Activated T-cell treated with anti-CD3 and anti-CD28 coated beads, Interleukin-2, amount 50 U/mL, for 24 hours (primary cell): ENCODE measurements at places on chromosomes 11 and 22.

- no peak for DNase-seq
Measured at GRCh38 chr11:116371146-116371545, 401.6 kb downstream of the BUD13 start.

GRCh38 chr11:30774496-30775232 lies 188.5 kb upstream of the MPPED2 start:
- DNase-seq = no peak

- DNase-seq = no peak
Measured at GRCh38 chr11:37967635-37968034, 1369.6 kb upstream of the RAG2 start.

GRCh38 chr22:35587447-35587870 lies 29.7 kb downstream of the MB start:
- no peak for DNase-seq

- no peak for DNase-seq
Measured at GRCh38 chr11:120869097-120869496, 154.8 kb upstream of the TBCEL start.

DNA sequence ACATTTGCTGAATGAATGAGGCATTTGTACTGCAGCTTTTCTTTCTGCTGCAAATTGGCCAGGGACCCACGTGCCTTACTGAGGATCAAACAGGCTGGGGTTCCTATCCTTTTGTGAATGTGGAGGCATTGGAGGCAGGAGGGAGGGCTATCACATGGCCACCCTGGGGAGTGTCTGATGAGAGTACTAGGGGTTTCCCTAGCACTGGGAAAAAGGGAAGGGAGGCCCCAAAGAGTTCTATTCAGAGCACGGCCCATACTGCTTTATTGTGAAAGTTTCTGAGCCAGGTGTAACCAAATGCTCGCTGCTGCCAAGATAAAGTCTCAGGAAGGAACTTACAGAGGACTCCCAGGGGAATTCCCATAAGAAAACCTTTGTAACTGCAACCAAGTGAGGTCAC lies 78.4 kb upstream of the ANO1 start:
- DNase-seq = no peak

GRCh38 chr22:28582806-28583205 lies 96.8 kb downstream of the TTC28 start:
- no peak for DNase-seq

DNA sequence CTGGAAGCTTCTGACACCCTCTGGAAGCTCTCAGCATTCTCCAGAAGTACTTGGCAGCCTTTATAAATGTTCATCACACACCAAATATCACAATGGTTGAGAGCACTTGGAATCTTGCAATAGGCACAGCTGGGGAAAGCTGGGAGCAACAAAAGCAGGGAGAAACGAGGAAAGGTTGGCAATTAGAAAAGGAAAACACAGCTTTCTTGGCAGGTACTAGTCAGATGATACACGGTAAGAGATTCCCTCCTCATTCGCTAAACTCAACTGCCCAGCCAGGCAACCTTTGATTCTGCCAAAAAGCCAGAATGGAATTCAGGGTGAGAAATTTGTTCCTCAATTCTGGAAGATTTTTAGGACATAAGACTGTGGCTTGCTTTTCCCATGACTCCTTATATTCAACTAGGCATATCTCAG lies 576.9 kb upstream of the ANO5 start:
- no peak for DNase-seq

- DNase-seq = peak; percentile 42
Measured at GRCh38 chr11:72519220-72519881, 85.0 kb upstream of the CLPB start.

DNA sequence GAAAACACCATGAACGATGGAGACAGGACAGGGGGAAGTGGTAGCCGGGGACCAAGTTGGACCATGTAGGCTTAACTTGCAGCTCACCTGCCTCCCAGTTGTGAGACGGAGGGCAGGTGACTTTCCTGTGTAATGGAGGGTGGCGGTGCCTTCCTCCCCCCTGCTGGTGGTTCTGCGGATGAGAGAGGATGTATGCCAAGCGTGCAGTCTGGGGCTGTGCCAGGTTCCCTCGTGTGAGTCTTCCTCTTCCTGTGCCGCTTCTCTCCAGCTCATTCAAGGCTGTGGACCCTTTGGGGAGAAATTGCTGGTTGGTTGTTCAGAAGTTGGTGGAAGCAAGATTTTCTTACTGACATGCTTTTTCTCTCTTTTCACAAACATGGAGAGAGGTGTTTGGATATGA lies 35.1 kb downstream of the MPPED1 start:
- DNase-seq = no peak

DNA sequence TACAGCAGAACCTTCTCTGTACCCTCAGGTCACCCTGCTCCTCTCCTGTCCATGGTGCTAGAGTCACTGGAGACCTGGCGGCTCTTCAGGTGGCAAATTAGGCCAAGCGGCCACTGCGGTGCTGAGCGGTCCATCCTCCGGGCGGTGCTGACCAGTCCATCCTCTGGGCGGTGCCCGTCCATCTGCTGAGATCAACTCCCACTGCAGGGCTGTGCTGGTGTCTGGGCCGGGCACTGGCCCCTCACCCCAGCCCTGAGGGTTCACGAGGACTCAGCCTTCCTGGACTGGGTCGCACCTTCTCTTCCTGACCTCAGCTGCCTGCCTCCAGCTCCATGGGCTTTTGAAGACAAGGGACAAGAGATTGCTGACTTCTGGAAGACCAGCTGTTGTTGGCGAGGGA lies 782.9 kb downstream of the BRD1 start:
- no peak for DNase-seq

GRCh38 chr11:114846416-114846791 lies 168.1 kb downstream of the NXPE2 start:
- no peak for DNase-seq

- DNase-seq = no peak
Measured at GRCh38 chr11:58999291-58999680, 60.0 kb downstream of the GLYATL1 start.

GRCh38 chr11:64457416-64458010 lies 98.6 kb downstream of the RPS6KA4 start:
- DNase-seq = no peak

GRCh38 chr11:121443688-121444275 lies 8.3 kb upstream of the SORL1 start:
- no peak for DNase-seq

DNA sequence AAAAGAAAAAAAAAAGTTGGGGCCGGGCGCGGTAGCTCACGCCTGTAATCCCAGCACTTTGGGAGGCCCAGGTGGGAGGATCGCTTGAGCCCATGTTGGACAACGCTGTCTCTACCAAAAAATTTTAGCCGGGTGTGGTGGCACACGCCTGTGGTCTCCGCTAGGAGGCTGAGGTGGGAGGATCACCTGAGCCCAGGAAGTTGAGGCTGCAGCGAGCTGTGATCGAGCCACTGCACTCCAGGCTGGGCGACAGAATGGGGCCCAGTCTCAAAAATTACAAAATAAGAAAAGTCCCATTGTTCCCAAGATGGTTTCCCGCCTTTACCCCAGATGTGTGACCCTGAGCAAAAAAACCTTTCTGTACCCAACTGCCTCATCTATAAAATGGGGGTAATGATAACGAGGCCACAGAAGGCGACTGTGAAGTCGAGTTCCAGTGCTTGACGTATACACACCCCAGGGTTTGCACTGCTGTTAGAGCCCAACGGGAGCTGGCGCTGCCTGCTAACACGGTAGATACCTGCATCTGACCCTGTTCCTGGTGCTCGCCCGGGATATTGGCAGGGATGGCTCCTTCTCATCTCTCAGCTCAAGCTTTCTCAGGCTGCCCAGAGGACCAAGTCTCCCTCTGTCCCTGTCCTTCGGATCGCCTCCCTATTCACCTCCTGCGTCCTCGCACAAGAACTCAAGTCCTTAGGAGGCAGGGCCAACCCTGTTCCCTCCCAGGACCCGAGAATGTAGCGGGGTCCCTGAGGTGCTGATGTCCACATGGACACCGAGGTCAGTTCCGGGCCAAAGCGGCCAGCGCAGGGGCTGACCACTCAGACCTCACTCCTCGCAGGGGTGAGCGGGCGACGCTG lies 1.1 kb upstream of the RPLP2 start:
- peak; percentile 54 for DNase-seq

DNA sequence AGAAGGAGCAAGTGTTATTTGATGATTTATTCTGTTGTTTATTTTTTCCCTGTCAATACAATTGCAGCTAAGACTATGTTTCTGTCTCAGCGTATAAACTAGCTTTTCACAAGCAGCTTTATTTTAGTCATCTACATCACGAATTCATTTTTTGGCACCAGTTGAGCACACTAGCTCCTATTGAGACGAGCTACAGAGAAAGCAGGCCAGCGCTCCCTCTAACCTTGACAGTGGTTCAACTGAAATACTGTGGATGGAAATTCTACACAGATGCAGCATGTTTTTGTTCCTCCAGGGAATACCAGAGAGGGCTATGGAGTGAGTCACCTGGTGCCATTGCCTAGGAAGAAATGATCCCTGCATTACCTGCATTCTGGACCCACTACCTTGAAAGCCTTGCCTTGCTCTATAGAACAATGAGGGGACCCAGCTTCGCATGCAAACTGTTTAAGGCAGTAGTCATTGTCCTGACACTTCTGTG lies 108.2 kb upstream of the ARHGAP42 start:
- no peak for DNase-seq

DNA sequence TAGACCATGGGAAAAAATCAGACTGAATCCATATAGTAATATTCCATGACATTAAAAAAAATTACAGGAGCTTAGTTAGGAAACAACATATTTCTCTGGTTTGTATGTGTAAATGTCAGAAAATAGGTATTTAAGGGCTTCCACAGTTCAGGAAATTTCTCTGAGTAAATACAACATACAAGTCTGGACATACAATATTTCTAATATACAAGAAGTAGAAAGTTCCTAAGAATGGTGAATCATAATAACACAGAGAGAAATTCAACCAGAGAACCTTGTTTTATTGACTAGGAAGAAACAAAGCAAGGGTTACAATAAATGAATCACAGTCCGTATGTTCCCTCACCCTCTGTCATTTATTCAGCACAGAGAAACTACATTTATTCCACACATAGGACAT lies 532.7 kb upstream of the FAT3 start:
- DNase-seq = no peak

DNA sequence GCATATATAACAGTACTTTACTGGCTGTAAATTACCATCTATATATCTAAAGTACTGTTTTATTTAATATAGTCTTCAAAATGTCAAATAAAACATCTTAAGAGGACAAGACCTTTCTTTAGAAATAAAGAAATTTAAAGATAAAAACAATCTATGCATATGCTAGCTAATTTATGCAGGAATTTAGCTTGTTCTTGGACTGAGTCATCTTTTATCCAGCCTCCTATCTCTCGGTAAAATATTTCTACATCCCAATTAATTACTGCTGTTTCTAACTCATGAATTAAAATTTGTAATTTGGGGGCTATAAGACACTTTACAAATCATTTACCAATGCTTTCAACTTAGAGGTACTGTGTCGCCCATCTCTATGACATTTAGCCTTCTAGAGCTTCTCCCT lies 72.8 kb upstream of the DDI1 start:
- no peak for DNase-seq

DNA sequence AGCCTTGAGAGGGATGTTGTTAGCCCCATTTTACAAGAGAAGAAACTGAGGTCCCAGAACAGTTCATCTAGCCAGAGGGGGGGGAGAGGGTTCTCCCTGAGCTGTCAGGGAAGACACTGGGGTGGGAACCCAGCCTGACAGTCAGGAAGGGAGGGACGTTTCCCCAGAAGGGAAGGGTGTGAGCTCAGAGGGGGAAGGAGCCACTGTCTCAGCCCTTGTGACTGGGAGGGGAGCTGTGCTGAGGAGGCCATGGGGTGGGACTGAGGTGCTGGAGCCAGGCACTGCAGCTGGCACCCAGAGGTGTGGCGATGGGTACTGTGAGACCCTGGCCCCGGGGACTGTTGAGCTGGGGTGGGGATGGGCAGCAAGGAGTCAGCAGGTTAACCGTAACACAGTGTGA lies 35.7 kb downstream of the DAGLA start:
- no peak for DNase-seq

GRCh38 chr11:34439610-34440198 lies 970 bp downstream of the CAT start:
- no peak for DNase-seq

- no peak for DNase-seq
Measured at GRCh38 chr11:128047026-128047425, 540.3 kb downstream of the ETS1 start.

DNA sequence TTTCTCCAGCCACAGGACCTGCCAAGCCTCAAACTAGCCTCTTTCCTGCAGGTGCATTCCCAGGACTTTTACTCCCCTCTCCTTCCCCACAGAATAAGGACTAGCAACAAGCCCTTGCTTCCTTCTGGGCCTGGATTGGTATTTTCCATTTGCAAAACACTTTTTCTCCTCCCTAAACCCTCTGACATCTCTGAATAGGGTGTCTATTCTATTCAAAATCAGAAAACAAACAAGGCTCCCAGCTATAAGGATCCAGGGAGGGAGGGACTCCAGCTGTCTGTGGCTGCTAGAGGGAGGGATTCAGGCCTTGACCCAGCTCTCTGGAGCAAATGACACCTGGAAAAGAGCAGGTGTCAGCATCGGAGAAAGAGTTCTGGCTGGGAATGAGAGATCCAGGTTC lies 168.5 kb upstream of the BDNF start:
- DNase-seq = no peak

DNA sequence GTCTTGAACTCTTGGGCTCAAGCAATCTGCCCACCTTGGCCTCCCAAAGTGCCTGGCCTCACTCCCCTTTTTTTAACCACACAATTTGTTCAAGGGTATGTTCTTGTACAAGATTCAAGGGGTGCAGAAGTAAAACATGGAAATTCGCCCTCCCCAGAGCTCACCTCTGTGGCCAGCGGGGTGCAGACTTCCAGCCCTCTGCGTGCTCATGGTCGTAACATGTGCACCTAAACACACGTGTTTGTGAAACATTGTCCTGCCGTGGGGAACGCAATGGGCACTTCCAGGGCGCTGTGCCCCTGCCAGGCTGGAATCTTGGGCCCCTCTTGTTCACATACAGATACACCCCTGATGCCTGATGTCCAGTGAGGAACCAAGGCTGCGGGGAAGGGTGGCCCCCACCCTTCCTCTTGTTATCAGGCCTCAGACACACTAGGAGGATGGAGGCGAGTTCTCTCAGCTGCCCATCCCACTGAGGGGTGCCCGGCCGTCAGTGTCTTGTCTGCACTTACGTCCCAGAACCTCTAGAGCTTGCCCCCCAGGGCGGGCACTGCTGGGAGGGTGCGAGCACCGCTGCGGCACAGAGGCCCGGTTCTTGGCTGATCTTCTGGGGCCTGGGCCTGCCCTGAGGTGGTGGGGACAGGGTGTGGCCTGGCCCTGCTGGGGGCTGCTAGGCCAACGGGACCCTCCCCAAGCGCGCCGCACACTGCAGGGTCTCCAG lies 4.1 kb upstream of the EPS8L2 start:
- no peak for DNase-seq

DNA sequence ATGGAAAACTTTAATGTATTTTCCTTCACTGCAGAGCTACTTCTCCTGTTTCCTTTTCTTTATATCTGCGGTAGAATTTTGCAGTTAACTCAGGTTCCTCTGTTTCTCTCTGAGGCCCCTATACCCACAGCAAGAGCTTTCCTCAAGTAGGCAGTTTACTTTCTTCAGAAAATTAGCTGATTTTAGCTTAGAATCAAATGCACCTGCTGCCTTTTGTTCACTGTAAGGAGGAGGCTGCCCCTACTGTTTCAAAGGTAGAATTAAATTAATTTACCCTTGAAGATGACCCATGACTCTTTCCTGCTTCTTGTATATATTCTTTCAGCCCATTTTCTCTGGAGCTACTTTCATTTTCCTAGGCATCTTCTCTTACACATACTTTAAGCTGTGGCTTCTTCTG lies 68.7 kb upstream of the GDPD4 start:
- DNase-seq = no peak
